ENCODE measurements at places on chromosomes 4 and X.
A peak's percentile ranks its signal among the peaks of the same experiment; 100 is the strongest.

DNA sequence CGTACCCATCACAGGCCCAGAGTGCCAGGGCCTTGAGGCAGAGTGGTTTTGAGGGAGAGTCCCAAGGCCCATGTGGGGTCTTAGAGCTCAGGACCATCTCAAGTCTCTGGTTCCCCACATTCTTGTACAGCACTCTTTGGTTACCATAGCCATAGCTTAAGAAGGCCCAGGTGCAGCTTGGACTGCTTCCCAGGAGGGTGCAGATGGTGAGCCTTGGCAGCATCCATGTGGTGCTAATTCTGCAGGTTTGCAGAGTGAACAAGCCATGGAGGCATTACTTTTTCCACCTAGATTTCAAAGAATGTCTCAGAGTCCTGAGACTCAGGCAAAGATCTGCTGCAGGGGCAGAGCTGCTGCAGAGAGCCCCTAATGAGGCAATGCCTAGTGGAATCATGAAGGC lies 171.7 kb downstream of the STK32B start:
- no peak for DNase-seq

- DNase-seq: peak; percentile 39
Observed at GRCh38 chrX:53682885-53683555, 3.5 kb downstream of the HUWE1 start.

DNA sequence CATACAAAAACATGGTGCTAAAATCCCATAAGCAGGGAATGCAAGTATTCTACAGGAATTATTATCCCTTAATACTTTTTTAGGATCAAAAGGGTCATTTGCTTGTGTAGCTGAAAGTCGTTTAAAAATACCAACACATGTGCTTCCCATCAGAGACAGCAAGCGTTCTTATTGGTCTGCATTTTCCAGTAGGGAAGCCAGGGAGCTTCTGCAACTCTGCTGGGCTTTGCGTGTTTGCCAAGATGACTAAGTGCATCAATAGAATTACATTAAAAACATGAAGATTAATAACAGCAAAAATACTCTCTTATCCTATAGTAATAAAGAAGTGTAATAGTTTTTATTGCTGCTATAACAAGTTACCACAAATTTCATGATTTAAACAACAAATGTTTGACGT lies 111.2 kb downstream of the QDPR start:
- DNase-seq: no peak

- DNase-seq: no peak
Observed at GRCh38 chrX:19672222-19672812, 157.0 kb upstream of the MAP3K15 start.

DNA sequence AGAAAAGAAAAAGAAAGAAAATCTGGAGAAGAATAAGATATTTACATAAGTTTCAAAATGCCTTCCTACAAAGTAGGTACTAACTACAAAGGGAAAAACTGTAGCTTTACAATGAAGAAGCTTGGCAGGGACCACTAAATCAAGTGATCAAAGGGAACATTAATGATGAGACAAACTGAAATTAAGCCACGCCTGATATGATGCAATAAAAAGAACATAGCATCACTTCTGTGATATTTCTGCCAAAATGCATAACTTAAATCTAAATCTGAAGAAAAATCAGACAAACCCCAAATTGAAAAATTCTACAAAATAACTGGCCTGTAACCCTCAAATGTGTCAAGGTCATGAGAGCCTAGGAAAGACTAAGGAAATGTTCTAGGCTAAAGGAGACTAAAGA lies 8.9 kb upstream of the DCLK2 start:
- DNase-seq: no peak

- DNase-seq: no peak
Observed at GRCh38 chr4:26736621-26737020, 124.0 kb upstream of the STIM2 start.

DNA sequence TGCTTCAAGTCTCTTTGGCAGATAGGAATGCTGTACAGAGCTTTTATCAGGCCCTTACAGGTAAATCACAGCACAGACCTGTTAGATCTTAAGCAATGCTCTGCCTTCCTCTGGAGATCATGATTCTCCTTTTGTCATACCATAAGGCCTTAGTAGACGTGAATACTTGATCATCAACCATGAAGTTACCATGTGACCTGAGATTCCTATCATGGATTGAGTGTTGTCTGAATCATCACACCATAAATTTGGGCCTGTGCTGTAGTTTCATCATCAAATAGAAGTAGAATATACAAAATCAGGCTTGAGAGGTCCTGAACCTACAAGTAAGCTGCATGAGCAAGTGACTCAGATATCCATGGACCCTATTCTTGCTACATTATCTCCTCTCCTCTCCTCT lies 466.8 kb upstream of the INTU start:
- DNase-seq: no peak

DNA sequence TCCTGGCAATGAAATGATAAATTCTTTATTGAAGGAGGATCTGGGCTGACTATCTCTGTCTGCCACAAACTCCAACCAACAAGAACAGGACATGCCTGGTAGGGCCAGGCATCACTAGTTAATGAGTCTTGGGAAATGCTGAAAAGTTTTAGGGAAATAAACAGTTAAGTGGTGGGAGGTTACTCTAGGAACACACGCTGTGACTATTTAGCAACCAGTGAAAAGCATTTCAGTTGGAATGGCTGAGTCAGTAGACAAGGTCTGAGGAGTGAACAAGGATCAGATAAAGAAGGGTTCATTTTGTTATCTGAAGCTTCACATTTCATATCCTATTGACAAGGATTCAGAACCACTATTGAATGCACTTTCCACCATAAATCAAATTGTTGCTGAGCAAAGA lies 394.9 kb upstream of the BOD1L1 start:
- DNase-seq: no peak

GRCh38 chr4:51870441-51871188 lies 27.7 kb downstream of the DCUN1D4 start:
- DNase-seq: no peak

- no peak for DNase-seq
Observed at GRCh38 chr4:141240671-141241070, 20.0 kb downstream of the ZNF330 start.

- DNase-seq: no peak
Observed at GRCh38 chr4:92307181-92307580, 3.4 kb downstream of the GRID2 start.

DNA sequence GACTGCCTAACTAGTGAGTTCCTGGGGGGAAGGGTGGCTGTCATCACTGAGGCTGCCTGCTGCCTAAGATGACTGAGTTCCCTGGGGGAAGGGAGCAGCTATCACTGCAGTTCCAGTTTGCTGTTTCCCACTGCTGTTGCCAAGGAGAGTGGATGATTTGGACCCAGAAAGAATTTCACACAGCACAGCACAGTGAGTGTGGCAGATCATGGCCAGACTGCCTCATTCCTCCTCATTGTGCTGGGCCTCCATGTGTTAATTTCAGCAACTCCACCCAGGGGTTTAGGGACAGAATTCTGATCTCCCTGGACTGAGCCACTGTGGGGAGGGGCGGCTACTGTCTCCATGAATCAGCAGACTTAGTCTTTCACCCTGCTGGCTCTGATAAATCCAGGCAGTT lies 125.0 kb downstream of the TEX13C start:
- no peak for DNase-seq

DNA sequence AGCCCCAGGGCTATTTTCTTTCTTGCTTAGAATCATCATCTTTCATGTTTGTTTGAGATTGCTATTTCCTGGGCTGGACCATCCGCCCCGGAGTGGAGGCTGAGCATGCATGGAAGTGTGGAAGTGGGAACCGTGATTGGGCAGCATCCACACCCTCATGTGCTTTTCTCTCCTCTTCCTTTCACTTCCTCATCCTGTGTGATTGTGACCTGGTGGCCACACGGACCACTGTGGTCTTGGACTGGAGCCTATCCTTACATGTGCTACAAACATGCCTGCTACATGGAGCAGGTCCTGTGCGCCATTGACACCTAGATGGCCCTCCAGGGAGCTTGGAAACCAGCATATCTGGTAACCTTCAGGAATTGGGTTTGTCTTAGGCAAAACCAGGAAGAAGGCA lies 175.9 kb upstream of the LCORL start:
- DNase-seq: no peak

DNA sequence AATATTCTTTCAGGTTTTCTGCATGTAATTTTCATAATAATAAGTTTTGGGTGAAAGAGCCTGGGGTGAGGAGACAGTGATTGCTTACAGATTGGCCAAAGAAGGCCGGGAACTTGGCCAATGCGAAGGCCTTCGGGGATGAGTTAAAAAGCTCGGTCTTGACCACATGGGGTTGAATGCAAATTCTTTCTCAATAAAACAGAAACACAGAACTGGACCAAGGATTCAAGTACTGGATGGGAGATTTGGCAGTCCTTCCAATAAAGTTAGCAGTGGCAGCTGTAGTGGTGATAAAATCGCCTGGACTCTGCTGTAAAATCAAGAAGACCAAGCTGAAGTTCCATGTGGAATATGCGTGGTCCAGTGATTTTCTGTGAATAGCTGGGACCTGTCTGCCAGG lies 282.2 kb upstream of the KLF3 start:
- DNase-seq: peak; percentile 52

DNA sequence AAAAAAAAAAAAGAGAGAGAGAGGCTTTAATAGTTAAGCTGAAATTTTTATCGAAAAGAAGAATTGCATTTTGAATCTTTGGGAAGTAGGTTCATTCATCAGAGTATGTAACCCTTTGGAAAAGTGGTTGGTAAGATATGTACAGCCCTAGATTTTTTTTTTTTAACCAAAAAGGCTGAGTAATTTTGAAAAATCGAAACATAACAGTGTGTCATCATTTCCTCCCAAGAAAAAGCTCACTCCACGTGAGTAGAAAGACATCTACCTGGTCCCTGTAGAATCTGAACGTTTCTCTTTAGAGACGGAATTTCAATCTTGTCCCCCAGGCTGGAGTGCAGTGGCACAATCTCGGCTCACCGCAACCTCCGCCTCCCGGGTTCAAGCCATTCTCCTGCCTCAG lies 16.2 kb downstream of the SHOX start:
- no peak for DNase-seq

GRCh38 chr4:42656944-42657792 lies at the start of gene ATP8A1:
Gene ATP8A1, minus strand, starts transcription at chr4:42657105. Its CDS starts 232 bp downstream, at chr4:42656873.
- peak; percentile 94 for DNase-seq

- DNase-seq: no peak
Observed at GRCh38 chr4:5034206-5034605, 14.9 kb upstream of the CYTL1 start.

Data from right forelimb (tissue), 1 donor.